Adrenal gland (tissue), 19 donors: ENCODE measurements at places on chromosomes 2 and 18.
A peak's percentile ranks its signal among the peaks of the same experiment; 100 is the strongest.

DNA sequence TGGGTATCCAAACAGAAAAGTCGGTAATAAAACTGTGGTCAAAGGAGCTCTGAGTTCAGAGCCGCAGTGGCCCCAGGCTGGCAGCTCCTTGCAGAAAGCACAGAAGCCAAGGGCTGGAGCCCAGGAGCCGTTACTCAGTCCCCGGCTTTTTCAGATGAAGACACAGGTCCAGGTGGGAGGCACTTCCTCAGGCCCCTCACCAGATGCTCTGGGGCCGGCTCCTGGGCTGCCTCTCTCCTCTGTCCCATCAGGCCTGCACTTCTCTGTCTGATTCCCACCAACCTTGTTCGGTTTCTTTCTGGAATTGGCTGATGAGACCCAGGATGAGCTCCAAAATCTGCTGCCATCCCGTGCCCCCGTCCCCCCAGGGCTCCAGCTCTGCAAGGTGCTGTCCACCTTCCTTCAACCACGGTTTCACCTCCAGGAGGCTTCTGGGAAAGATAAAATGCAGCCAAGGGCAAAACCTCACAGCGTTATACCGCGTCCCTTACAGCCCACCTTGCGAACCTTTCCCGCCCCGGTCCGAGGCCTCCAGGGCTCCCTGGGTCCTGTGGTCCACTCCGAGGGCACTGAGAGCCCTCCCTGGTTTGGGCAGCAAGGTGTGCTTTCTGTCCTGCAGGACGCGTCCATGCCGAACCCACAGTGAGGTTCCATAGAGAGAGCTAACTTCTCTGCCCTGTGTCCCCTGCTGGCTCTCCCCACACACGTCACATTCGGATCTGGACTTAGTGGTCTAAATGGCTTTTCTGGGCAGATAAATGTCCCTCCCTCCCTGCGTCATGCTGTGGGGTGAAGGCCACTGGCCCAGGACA, 102.9 kb downstream of the TPO start:
- no peak for DNase-seq

DNA sequence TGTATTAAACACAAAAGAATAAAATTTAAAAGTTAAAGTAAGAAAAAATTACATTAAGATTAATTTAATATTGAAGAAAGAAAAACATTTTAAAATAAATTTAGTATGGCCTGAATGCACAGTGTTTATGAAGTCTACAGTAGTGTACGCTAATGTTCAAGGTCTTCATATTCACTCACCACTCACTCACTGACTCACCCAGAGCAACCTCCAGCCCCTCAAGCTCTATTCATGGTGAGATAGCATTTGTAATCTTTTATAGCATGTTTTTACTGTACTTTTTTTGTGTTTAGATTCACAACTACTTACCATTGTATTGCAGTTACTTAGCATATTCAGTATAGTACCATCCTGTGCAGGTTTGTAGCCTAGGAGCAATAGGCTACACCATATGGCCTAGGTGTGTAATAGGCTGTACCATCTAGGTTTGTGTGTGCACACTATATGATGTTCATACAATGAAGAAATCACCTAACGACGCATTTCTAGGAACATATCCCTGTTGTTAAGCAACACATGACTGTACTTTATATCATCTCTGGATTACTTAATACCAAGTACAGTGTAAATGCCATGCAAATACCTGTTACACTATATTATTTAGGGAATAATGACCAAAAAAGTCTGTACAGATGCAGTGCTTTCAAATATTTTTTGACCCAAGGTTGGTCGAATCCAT, 144.0 kb upstream of the IL1R2 start:
- peak; percentile 27 for DNase-seq

DNA sequence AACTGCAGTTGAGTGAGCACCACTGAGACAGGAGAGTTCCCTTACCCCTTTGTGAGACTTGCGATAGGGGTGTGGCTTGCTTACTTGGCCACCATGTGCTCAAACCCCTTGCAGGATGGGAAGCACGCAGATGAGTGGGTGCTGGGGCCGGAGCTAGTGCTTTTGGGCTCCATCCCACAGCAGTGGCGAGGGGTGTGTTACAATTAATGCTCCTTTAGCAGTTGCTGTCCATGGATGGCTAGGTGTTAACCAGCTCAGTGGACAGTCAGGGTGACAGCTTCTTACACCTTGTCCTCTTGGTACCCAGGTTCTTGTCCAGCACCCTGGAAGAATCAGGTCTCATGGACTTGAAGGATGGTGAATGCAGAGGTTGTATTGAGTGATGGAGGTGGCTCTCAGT, 103.9 kb downstream of the SH3RF3 start:
- DNase-seq = no peak

- DNase-seq = peak; percentile 53
These were observed 1.6 kb downstream of the SMAD7 start for GRCh38 chr18:48949050-48949605.

DNA sequence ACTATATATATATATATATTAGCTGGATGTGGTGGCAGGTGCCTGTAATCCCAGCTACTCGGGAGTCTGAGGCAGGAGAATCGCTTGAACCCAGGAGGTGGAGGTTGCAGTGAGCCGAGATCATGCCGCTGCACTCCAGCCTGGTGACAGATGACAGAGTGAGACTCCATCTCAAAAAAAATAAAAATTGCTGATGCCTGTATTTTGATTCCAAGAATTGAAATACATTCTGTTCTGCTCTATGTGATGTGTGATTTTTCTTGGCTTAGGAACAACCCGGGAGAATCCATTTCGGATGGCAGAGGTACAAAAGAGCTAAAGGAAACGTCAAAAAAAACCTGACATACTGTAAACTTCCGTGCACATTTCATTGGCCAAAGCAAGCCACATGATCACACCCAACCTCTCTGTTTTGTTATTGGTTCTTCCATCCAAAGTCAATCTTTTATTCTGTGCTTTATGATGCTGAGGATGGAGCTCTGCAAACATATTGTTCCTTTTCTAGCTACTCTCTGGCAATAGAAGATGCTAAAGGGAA, 478.1 kb upstream of the MAP2 start:
- DNase-seq = no peak

GRCh38 chr2:20111311-20112131, 60.1 kb upstream of the LAPTM4A start:
- no peak for DNase-seq

DNA sequence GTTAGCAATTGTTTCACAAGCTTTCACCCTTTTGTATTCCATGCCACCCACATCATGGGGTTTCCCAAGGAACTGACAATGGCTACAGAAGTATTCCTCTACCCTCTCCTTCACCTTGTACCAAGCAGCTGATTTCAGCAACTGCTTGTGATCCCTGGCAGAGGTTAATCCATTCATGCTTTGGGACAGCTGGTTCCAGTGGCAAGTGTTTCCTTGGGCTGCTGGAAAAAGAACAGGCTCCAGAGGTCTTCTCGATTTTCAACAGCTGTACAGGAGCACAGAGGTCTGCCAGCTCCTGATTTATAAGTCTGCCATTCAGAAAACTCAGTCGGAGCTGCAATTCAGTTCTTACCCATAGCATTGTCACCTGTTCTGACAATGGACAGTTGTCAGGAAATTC, 239.2 kb upstream of the CWC22 start:
- DNase-seq = no peak

DNA sequence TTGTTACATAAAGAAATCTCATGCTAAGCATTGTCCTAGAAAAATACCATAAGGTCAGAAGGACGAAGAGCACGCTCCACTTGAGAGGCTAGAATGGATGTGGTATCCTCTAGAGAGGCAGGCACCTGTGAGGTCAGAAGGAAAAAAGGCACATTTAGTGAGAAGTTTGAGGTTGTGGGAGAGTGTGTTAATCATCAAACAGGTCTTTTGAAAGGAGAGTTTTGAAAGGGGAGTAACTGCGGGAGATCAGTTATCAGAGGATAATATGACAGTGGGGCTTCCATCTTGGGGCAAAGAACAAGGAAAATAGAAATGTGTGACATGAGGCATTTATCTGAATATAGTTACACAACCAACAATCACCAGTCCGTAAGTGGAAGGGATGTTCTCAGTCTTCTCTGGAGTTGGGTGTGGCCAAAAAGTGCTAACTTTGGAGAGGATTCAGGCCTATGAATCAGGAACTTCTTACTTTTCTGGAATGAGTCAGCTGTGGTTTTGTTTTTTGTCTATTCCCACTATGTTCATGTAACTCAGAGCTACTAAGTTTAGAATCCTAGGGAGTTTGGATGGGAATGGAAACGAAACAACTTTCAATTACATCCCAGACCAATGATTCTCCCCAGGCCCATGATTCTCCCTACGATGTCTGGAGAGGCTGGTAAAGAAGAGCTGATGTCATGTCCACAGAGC, 451.4 kb upstream of the ST6GAL2 start:
- no peak for DNase-seq

GRCh38 chr2:206267567-206267966, 6.9 kb upstream of the ZDBF2 start:
- no peak for DNase-seq

DNA sequence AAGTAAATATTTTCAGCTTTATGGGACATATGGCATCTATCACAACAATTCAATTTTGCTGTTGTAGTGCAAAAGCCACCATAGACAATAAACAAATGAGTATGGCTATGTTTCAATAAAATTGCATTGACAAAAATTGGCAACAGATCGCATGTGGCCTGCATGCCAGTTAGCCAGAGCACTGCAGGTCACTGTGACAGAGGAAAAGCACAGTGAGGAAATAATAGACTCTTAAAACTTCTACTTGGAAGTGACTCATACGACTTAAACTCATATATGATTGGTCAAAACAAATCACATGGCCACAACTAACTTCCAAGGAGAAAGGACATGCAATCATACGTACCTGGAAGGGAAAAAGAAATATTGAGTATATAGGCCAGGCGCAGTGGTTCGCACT, 44.4 kb downstream of the EXOC6B start:
- DNase-seq = no peak

GRCh38 chr2:127695491-127696472, 5.5 kb upstream of the SFT2D3 start:
- DNase-seq = peak; percentile 74

DNA sequence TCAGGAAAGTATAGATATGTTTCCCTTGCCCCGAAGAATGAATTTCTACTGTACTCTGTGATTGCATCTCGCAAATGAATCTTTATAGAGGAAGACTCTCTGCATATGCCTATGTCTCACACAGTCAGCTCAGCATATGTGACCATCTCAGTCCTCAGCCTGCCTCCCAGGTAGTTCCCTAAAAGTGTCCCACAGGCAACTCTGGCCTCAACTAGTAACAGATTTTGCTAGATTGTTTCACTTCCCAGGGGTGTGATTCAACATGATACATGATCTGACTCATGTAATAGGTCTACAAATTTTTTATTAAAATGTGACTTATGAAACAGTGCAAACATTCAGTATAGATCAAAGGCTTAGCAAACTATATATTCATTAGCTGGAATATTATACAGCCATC, 296.6 kb upstream of the CRIM1 start:
- DNase-seq = no peak

DNA sequence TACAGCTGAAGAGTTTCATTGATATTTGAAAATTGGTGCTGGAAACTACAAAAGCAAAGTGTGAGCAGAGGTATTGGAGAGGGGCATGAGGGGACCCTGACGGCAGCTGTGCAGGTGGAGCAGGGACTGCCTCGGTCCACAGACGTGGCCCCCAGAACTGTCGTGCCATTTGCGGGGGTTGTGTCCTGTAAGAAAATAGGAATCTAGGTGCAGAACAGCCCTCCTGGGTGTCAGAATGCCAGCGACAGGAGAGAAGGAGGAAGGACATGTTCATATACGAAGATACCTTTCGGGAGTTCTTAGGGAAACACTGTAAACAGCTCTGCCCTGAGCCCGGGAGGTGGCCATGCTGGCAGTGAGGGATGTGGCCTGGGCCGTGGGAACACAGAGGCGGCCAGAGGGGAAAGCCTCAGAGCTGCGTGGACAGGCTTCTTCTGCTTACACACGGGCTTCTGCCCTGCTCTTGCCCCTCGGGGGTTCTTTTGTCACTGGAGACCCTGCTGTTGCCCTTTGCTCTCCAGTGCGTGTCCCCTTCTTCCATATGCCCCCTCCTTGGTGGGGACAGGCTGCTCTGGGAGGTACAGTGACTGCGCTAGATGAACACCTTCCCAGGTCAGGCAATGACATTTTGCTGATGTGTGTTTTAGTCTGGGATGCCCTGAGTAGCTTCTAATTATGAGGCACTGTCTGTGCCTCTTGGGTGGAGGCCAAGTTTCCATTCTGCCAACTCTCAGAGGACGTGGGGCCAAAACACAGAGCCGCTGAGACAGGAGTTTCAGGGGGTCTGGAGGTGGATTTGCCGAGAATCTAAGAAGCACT, 81.9 kb upstream of the TXNDC2 start:
- peak; percentile 87 for DNase-seq

DNA sequence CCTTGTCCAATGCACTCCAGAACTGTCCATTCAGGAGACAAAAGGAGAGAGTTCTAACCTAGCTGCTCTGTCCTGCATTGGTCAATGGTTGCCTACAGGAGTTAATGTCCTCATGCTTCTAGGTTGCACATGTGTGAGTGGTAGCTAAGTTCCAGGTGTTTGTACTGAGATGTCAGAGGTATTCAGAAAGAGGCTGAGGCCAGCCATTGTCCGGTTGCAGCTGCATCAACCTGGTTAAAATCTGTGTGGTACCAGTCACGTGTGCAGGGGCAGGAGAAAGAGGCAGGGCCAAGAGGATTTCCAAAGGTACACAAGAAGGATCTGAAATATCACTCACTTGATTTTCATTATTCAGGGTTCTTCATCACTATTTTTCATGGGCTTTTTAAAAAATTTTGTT, 70.8 kb downstream of the DTNA start:
- DNase-seq = no peak

- no peak for DNase-seq
These were observed 70.9 kb downstream of the NCKAP5 start for GRCh38 chr2:133497270-133497893.

GRCh38 chr18:59681521-59682004, 15.7 kb downstream of the CCBE1 start:
- no peak for DNase-seq

DNA sequence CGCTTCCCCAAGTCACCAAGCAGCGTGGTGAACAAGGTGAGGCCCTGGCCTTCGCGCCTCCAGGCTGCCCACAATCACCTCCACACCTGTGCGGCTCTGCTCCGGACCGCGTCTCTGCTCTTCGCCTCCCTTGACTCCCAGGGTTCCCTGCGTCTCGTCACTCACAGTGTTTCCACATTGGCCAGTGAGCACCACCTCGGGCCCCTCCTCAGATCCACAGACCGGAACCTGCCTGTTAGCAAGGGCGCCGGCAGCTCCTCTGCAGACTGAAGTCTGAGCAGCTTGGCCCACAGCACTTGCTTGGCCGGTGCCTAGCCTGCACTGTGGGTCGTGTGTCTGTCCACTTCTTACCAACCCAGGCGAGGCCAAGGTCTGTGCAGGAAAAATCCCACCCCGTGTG, 155.3 kb upstream of the ALKAL2 start:
- no peak for DNase-seq

GRCh38 chr2:181946444-181947127, 39.1 kb upstream of the PPP1R1C start:
- DNase-seq = no peak

DNA sequence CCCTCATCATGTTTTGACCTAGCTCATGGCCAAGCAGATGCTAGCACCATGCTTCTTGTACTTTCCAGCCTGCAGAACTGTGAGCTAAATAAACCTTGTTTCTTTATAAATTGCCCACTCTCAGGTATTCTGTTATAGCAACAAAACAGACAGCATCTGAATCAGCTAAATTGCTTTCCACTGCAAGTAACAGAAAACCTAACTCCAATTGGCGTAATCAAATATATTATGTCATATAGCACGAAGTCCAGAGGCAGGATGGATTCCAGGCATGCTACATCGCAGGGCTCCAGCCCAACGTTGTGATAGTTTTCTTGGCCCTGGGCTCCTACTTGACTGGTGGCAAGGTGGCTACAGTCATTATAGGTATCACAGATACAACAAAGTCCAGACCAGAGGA, 10.4 kb upstream of the CUL3 start:
- DNase-seq = no peak
